ENCODE measurements at places on chromosomes 6 and 20. TPM values are rescaled to one million over a fixed set of nuclear protein-coding genes. Genes with fewer than 3 reads are reported as not detected.

FOXS1 gene
- 1.5 TPM for total RNA-seq

SIM1 gene
- total RNA-seq = 1.1 TPM

PNPLA1 gene
- not detected for total RNA-seq

REM1 gene
- not detected for total RNA-seq

ALDH5A1 gene
- total RNA-seq = 0.78 TPM

KCNK5 gene
- not detected for total RNA-seq

NMBR gene
- total RNA-seq = not detected

RPS10 gene
- 2,695 TPM for total RNA-seq

RMND1 gene
- total RNA-seq = 13.5 TPM

- DNase-seq = peak; percentile 85
Observed at GRCh38 chr6:52595000-52595795, 18.3 kb upstream of the TRAM2 start.

DNA sequence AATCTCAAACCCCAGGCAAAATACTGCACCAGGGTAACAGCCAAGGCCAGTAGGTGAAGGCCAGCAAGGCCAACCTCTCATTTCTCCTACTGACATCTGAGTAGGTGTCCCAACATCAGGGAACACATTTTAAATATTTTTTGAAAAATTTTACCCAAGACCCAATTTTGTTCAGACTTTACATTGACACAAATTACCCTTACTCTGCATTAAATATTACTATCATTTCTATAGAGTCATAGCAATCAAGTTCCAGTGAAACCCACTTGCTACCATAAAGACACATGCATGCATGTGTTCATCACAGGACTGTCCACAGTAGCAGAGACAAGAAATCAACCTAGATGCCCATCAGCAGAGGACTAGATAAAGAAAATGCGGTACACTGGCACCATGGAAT, 99.9 kb downstream of the NRN1 start:
- no peak for DNase-seq

DNA sequence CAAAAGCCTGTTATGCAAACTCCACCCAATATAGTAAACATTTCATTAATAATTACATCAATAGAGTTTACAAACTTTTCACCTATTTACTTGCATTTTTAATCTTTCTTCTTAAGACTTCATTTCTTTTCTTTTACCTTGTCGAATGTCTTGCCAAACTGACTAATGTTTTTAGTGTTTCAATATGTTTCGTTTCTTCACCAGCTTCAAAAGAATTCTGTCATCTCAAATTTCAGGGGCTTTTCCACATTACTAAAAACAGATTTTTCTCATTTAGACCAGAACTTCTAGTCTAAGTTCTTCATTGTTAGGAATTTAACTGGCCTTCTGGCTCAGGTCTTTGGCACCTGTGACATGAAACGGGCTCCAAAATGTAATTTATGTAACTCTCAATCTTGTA, 196.5 kb downstream of the ARHGAP18 start:
- DNase-seq = no peak

DNA sequence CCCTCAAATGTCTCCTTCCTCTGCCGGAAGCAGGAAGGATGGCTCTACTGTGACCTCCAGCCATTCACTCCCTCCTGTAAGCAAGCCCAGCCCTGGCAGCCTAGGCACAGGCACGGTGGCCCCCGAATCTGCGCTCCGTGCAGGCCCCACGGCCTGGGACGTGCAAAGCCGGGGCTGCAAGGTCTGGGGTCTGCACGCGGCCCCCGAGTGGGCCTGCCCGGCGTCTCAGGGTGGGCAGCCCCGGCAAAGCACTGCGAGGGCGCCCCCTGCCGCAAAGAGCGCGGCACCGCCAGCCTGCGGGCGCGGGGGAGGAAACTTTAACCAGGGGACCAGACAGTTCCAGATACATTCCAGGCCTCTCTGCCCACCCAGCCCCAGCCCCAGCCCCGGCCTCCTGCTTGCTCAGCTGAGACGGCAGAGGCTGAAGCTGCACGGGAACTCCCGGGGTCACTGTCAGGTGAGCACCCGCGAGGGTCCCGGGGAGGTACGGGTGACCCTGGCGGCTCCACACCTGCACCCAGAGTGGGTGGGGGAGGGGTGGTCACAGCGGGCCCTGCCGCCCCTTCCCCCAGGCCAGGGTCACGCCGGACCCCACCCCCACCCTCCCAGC, 98.8 kb downstream of the ASXL1 start:
- DNase-seq = peak; percentile 50

GRCh38 chr6:163761481-163761880, 347.0 kb downstream of the QKI start:
- no peak for DNase-seq

DNA sequence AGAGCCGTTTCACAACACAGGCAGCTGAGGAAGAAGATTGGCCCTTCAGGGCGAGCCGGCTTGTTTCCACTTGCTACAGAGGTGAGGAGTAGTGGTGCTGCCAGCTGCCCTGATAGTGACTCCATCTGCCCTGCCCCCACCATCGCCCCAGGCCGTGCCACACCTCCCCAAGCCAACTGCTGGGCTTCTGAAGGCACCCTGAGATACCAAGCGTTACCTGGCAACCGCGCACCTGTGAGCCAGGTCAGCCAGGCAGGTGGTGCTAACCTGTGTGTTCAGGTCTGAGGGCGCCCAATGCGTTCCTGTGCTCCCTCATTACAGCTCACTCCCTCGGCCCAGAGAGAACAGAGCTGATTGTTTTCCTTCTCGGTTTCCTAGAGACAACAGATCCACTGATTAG, 299.1 kb upstream of the ID4 start:
- DNase-seq = no peak

- no peak for DNase-seq
Observed at GRCh38 chr6:158606935-158607334, 37.6 kb downstream of the DYNLT1 start.

DNA sequence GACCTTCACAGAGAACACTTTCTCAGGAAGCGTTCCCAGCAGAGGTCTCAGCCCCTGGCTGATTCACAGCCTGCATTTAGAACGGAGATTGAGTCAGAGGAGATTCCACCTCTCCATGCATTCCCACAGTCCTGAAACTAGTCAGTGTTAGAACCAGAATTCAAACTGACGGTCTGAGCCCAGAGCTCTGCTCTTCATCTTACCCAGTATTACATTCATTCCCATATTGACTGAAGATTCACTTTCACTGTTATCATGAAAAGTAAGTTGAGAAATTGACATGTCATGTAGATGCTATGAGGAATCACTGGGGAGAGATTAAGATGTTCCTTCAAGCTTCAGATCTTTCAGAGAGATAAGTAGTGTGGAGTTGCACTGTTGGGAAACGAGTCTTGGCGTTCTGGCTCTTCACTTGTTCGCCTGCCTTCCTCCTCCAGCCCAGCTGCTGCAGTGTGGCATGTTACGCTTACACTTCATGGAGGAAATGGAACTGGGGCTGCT, 28.3 kb downstream of the MAS1 start:
- DNase-seq = no peak

GRCh38 chr6:148497257-148497656, 154.6 kb downstream of the SASH1 start:
- no peak for DNase-seq

- no peak for DNase-seq
Observed at GRCh38 chr6:125571207-125571755, 178.2 kb upstream of the HEY2 start.

- DNase-seq = no peak
Observed at GRCh38 chr6:43434001-43434840, 6.9 kb downstream of the ABCC10 start.

GRCh38 chr6:20906945-20907344, 372.7 kb downstream of the CDKAL1 start:
- no peak for DNase-seq

DNA sequence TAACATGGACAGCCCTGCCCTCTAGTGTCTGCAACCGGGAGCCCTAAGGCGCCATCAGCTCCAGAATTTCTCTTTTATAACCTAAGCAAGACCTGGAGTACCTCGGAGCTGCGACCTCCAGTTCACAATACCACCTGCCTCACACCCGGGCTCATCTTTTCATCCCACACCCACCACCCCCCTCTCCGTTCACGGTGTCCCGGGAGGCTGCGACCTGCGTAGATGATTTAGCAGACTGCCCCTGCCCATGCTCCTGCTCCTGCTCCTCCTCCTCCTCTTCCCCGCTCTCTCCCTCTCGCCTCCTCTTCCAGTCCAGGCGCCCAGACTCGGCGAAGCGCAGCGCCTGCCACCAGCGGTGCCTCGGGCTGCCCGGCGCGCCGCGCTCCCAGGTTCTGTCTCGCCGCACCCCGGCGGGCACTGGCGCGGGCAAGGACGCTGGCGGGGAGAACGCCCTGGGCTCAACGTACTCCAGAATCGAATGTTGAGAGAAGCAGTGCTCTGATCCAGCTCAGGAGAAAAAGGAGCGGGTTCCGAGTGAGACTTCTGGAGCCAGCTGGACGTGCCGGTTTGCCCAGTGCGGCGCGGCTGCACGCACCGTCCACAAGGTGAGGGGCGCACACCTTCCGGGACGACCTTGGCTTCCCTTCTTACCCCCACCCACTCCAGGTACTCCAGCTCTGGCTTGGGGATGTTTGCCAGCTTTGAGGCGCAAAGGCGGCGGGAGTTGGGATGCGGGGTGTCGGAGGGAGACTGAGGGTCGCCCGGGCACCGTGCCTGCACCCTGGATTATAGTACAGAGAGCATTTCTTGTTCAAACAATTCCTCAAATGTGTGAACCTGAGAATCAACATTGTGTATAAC, at the start of gene HTR1E:
HTR1E (plus strand) TSS at position 310 of the 861 bp plus-strand sequence. CDS start 77,807 bp downstream, outside the sequence.
- peak; percentile 31 for DNase-seq

DNA sequence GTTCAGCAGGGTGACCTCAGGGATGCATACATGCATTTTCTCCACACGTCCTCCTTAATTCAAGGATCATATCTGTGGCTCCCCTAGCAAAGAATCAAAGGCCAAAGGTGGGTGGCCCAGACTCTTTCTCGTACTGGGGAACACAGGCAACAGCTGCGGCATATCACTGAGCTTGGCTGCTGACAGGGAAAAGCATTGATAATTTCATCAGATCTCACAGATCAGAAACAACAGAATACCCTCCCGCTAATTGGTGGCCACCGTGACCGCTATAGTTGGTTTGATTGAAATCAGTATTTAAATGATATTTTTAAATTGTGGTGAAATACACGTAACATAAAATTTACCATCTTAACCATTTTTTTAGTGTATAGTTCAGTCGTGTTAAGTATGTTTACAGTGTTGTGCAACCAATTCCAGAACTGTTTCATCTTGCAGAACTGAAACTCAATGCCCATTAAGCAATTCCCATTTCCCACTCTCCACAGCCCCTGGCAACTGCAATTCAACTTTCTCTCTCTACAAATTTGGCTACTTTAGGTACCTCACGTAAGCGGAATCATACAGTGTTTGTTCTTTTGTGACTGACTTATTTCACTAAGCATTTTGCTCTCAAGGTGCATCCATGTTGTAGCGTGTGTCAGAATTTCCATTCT, 74.7 kb upstream of the TMEM170B start:
- DNase-seq = no peak

DNA sequence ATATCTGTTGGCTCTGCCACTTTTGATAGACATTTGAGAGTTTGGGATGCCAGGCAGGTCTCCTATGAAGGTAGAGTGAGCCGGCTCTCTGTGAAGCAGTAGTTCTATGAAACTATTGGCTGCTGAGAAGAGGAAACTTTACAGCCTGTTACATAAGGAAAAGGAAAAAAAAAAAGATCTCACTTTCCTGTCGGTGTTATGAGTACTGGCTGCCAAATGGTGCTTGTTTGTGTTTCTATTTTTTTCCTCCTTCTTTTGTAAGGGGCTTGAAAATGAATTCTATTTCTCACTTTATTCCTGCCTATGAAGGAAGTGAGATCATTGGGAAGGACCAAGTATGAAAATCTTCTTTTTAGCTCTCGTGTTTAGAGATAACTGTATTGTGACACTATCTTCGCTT, 73.1 kb upstream of the CLDN20 start:
- DNase-seq = no peak

- peak; percentile 74 for DNase-seq
Observed at GRCh38 chr6:33314515-33314942, 651 bp upstream of the TAPBP start.
